NCI-H2107 (cell line): ENCODE measurements at places on chromosomes 6 and 20.

DNA sequence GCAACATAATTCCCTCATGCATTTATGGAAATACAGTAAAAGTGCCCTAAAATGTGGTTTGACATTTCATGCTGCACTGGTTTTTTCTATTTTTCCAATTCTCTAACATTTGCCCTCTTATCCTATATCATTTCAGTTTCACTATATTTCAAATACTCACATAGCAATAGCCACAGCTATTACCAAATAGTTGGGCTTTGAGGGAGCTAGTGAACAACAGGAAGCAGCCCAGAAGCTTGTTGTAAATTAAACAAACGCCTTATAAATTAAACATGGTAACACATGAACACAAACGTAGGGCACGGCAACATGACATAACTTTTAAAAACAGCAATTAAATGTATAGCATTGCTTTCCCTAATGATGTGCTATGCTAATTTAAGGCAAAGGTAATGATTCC lies 469.0 kb downstream of the CDC5L start:
- DNase-seq: no peak

DNA sequence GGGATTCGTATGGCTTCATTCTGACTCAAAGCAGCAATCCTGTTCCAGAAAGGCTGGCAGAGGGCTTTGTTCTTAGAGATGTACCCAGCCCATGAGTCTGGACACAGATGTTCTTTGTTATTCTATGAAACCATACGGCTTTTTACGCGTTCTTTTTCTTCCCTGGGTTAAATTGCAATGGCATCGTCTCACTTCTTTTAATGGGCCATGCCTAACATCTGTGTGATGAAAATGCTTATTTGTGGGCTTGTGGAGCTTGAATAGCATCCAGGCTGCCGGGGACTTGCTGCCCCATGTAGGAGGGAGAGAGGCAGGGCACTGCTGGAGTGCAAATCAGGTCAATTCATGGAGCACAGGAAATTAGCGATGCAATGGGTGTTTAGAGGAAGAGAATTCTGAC lies 19.4 kb downstream of the FAM50B start:
- no peak for DNase-seq

DNA sequence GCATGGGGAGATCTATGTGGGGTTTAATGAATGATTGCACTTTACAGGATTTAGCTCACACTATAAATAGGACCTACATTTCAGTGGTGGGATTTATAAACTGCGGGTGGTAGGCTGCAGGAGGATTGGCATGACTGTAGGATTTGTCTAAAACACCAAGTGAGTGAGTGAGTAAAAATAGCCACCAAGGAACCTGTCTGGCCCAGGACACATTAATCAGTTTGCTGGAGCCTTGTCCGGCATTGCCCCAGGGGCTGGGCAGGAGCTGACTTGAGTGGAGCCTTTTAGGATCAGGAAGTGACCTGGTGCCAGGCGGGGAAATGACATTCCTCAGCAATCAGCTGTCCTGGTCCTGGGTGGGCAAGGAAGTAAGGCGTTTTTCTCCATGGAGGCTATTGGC lies 278.7 kb upstream of the PRND start:
- DNase-seq: no peak

DNA sequence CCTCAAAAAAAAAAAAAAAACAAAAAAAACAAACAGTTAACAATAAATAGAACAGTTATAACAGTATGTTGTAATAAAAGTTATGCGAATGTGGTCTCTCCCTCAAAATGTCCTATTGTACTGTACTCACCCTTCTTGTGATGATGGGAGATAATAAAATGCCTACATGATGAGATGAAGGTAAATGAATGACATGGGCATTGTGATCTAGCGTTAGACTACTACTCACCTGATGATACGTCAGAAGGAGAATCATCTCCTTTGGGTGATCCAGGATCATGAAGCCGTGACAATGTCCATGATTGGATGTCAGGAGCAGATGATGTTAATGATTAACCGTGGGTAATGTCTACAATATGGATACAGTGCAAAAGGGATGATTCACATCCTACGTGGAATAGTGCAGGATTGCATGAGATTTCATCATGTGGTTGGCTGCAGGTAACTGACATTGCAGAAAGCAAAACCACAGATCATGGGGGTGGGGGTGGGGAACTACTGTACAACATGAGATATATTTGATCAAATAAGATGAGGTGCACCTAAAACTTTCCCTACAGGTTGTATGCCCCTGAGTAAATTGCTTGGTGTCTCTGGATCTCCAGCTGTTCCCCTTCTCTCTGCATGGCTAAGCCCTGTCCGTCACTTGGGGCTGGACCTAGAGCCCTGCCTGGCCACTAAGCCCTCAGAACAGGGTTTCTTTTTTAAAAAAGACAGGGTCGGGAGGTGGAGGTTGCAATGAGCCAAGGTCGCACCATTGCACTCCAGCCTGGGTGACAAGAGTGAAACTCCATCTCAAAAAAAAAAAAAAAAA lies 6.2 kb upstream of the RBCK1 start:
- DNase-seq: peak; percentile 29

DNA sequence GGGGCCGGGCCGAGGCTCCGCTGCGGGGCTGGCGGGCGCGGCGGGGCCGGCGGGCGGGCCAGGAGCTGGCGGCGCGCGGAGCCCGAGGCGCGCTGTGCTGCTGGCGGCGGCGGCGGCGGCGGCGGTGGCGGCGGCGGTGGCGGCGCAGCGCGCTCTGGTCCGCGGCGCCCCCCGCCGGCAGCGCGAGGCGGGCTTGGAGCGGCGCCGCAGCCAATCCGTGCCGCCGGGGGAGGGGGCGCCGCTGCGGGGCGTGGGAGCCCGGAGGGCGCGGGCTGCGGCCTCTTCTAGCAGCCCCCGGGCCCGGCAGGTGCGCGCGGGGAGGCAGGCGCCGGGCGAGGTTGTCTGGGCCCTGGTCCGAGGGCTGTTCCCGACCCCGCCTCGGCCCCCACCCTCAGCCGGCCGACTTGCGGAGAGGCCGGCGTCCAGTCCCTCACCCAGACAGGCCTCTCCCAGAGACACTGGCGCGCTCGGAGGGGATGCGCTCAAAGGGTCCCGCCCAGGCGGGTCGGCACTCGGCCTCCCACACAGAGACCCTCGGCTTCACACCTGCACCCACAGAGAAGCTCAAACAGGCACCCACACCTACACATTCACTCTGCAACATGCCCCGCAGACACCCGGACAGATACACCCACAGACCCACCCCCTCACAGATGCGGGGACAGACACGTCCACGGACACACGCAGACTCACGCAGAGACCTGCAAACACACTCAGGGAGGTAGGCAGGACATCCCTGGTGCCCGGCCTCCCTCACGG lies at the start of gene RIMS4:
TSS of gene RIMS4 (minus strand) at position 156 of the 759 bp plus-strand sequence. CDS start 275 bp downstream, outside the sequence.
- no peak for DNase-seq

DNA sequence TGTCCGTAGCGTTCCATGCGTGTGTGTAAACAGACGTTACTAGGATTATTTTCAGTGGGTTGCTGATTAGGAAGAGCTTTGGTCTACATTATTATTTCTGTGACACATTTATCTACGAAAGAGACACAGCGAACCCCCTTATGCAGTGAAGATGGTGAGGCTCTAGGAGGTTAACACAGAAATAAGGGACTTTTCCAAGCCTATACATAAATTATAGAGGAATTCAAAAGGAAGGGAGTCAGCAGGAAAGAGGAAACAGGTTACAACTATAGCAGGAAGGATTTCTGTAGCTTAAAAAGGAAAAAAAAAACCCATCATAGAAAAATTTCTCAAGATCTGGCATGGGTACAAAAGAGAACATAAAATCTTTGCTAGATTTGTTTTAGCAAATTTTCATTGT lies 12.9 kb upstream of the RPS6KA2 start:
- DNase-seq: no peak

DNA sequence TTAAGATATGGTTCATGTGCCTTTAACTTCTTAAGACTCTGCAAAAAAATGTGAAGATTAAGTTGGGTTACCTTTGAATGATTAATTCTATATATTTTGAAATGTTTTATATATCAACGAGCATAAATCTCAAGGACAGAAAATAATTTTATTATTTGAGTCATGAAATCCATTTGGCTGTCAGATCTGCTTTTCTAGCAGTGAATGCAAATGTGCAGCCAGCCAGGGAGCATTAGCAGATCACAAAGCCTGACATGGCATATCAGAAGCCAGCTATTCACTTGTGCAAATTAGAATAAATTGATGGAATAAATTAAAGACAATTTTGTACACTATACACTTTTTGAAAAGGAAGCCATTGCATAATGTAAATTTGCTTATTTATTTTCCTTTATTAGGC lies 424.3 kb downstream of the ADGRB3 start:
- DNase-seq: no peak

DNA sequence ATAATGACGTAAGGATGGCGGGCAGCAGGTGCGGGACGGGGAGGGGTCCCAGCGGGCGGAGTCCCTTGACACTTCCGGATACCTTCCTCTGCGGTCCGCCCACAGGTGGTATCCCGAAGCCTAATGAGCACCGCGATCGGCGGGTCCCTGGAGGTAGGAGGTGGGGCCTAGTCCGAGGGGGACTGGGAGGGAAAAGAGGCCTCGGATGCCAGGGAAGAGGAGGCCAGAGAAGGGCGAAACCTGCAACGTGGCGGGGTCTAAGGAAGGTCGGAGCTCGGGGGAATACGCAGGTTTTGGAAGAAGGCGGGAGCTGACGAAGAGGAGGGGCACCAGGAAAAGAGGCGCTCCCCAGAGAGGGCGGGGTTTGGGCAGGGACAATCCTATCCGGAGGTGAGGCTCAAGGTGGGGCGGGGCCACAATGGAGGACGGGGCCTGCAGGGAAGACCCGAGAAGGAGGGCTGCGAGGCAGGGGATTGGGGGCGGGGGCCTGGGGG lies 3.7 kb downstream of the PRSS16 start:
- peak; percentile 17 for DNase-seq

GRCh38 chr6:157271441-157271840 lies 51.9 kb downstream of the TMEM242 start:
- DNase-seq: no peak

DNA sequence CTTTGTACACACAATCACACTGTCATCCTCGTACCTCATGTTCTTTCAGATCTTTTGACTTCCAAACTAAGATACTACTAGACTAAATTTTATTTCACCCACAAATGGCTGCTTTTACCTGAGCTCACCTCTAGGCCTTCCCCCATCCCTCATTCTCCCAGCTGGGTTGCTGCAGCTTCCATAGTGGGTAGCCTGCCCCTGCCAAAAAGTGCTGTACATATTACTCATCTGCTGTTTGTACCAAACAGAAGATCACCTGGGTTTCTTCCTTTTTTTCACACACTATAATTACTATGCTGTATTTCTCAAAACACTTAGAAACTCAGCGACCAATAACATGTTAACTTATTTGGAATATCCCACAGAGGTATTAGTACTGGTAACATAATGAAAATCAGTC lies 267.6 kb upstream of the PRDM1 start:
- no peak for DNase-seq

- DNase-seq: no peak
Measured at GRCh38 chr6:75178757-75179156, 27.1 kb downstream of the COL12A1 start.

DNA sequence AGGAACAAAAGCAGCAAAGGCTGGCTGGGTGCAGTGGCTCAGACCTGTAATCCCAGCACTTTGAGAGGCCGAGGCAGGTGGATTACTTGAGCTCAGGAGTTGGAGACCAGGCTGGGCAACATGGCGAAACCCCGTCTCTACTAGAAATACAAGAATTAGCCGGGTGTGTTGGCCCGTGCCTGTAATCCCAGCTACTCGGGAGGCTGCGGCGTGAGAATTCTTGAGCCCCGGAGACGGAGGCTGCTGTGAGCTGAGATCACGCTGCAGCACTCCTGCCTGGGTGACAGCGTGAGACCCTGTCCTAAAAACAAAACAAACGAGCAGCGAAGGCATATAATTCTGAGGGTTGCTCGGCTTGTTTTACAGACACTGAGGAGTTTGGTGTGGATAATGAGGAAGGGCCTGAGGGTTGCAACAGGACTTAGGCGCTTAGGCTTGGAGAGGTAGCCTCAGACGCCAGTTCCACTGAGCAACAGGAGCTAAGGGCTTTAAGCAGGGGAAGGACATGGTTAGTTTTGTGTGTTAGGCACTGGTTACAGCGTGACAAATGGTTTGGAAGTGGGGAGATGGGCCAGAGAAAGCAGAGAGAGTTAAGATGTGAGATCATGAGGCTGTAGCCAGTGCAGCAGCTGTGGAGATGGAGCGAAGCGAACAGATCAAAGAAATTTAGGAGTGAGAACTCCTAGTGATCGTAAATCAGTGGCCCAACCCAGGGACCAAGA lies 1.2 kb downstream of the MYH7B start:
- no peak for DNase-seq

DNA sequence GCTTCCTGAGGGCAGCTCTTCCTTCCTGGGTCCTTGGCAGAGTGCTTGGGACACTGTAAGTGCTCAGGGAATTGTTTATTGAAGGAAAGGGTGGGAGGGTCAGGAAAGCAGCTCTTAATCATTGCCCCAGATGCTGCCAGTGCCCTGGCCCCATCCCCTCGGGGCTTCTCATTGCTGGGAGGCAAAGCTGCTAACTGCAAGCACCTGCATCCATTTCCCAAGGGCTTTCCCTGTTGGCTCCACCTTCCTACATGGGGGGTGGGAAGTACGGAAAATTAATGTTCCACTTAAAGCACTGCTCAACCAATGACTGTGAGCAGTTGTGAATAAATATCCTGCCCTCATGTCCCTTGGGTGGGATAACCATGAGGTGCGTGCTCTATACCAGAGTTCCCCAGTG lies 56.4 kb downstream of the NDUFAF5 start:
- no peak for DNase-seq

DNA sequence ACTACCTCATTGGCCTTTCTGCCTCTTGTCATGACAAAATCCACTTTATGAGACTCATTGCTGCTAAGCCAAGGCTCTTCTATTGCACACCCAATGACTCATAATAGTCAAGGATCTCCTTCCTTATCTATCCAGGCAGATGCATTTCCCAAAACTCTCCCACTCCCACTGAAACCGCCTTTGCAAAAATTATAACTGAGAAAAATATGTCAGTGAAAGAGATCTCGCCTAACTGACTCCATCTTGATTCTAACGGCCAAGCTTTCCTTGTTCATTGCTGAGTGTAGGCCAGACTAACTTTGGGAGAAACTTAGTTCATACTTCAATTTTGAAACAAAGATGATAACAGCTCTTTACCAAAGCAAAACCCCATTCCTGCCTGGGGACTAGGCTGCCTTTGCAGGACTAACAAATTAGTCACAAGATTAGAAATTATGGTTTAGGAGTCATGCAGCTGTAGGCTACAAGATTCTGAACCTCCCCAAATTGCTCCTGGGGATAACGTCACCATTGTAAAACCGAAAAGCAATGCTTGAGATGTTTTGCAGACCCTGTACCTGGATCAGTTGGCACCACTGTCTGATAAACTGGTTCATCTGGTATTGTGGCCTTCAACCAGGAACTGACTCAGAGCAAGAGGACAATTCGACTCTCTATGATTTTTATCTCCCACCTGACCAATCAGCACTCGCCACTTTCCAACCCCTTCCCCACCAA lies 47.1 kb downstream of the HAO1 start:
- no peak for DNase-seq

GRCh38 chr20:3825526-3825925 lies 5.2 kb downstream of the AP5S1 start:
- no peak for DNase-seq

DNA sequence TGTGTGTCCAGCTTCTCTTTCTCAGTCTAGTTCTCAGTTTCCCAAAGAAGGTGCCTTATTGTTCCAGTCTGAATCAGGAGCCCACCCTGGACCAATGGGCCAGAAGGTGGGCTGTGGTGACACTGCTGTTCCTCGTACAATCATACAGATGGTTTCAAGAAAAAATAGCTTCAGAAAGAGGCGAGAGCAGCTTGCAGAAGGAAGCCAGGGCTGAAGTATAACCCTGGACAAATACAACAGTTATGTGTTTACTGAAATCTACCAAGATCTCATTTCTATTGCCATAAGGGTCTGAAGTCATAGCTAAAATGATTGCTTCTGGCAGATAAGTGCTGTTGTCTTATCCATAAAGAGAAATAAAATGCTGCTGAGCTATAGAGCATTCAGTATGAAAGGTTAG lies 75.4 kb downstream of the PFDN4 start:
- DNase-seq: no peak
